ENCODE measurements at places on chromosomes 2 and 18.

- no peak for DNase-seq
These were observed 212.6 kb downstream of the TNS1 start for GRCh38 chr2:217790195-217790594.

- DNase-seq: no peak
These were observed 188.7 kb upstream of the TWIST2 start for GRCh38 chr2:238659231-238659630.

DNA sequence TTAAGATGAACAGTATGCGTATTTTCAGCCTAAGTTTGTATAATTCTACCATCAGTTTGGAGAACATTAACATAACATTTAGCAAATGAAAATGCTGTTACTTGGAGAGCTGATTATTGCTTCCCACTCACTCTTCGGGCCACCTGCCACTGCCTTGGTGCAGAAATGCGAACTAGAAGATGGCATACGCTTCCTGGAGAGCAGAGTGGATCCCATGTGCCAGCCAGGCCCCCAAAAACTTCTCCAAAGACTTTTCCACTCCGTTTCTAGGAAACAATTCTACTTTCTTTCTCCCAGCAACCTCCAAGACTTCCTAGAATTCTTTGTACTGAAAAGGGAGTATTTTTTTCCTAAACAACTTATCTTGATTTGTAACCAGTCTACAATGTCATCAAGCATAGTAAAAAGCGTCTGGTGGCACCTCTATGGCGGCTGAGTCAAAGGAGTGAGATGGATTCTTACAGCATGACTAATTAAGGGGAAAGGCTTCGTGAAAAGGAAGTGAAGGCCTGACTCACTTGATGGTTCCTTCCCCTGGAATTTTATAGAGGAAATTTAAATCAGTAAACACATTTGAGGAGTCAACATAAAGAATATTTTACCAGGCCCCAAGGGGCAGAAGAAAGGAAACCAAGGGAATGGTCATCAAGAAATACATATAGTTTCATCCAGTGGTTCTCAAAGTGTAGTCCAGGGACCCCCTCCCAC is 36.6 kb downstream of the FEZ2 start:
- no peak for DNase-seq

DNA sequence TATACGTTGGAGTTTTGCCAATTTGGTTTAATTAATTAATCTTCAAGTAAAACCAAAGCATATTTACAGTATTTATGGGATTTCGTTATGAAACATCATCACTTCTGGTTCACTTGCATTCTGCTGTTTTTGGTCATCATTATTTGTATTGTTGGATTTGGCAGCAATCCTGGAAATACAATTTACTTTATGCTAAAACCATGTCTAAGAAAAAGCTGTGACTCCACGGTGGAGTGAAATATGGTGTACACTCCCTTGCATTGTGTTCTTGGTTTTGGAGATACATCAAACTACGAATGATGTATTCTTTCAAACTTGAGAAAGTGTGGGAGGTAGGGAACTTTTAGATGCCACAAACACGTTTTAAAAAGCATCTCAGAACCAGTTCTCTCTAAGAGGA is 106.4 kb downstream of the CTAGE1 start:
- DNase-seq: no peak

DNA sequence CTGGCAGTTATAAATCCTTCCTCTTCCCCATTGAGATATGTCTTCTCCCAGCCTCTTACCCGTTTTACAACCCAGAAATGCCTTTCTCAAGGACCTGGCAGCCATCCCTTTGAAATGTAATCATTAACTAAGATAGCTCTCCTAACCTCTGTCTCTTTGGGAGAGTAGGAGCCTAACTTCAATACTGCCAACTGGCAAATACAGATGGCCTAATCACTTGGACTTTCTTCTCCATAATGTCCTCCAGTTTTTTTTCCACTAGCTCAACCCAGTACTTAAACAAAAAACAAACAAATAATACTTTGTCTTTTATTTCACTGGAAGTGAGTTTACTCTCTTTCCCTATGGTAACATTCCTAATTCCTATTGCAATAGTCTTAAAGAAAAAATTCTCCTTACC is 1391.1 kb downstream of the SUCLG1 start:
- no peak for DNase-seq

GRCh38 chr18:79309614-79310358 is 85.9 kb upstream of the NFATC1 start:
- no peak for DNase-seq

DNA sequence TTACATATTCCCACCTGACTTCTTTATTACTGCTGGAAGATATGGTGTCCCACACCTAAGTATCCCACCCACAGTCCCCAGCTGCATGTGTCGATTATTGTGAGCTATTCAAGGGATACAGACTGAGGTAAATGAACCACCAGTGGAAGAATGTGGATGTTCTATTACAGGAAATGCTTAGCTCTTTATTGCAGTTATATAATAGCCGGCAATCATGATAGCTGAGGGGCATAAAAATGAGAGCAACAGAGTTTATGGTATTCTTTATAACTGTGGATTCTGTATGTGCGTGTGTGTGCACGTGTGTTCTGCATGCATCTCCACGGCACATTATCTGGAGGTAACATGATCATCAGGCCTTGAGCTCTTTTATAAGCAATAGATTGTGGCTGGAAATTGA is 198.9 kb downstream of the NEDD4L start:
- no peak for DNase-seq

GRCh38 chr2:7634409-7634808 is 717.2 kb downstream of the RNF144A start:
- DNase-seq: no peak

GRCh38 chr2:241363426-241363825 is 7.3 kb downstream of the FARP2 start:
- DNase-seq: no peak

DNA sequence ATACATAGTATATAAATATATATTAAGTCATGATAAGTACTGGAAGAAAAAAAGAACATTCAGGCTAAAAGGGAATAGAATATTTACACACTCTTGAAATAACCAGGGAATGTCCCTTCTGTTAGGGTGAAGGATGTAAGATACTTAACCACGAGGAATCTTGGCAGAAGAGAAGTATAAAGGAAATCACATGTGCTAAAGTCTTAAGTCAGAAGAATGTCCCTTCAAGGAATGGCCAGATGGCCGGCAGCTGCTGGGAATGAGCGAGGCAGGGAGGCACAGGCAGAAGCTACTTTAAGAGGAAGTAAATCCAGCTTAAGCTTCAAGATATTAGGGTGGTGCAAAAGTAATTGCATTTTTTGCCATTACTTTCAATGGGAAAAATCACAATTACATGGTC is 5.5 kb downstream of the CCDC102B start:
- no peak for DNase-seq

DNA sequence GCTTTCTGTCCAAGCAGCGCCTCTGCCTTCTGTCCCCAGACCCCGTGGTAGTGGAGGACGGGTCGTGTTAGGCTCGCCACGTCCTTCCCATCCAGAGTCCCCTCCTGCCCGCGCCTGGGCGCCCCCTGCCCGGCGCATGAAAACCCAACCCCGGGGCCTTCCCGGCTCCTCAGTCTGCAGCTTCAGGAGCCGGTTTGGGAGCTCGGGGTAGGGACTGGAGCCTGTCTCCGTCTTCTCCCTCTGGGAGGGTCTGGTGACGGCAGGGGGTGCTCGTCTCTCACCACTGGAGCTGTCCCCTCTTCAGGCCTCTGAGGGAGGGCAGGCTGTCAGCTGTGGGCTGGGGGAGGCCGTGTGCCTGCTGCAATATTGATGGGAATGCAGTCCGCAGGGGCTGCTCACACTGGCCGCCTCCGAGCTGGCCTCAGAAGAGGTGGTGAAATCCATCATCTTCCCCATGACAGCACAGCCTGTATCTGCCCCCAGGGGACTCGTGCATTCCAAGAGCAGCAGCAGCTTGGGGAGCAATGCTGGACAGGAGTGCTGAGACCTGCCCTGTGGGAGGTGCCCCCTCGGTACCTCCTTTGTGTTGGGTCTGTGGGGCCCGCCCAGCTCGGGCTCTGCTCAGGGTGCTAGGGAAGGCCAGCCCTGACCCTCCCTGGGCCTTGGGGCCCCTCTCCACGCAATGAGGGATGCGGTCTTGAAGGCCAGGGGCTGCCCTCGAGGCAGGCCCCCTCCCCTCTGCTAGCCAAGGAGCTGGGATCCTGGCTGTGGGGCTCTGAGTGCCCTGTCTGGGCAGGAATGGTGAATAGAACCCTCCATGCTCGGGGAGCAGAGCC is 17.8 kb upstream of the KLHL30 start:
- no peak for DNase-seq

GRCh38 chr2:100260712-100261620 is 61.3 kb downstream of the LONRF2 start:
- no peak for DNase-seq

DNA sequence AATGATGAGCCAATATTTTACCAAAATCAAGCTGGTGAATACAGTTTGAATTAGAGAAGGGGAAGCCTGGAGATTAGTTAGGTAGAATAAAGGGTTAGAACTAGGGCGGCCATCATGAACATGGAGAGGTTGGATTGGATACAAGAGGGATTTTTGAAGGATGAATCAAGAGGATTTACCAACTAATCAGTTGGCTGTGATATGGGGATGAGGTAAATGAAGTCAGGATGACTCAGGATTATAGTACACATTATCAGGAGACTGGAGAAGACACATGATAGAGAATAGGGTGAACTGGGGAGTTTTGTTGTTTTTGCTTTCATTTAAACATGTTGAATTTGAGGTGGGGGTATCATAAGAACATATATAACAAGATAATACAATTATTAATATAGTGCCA is 73.8 kb upstream of the PROKR1 start:
- no peak for DNase-seq

DNA sequence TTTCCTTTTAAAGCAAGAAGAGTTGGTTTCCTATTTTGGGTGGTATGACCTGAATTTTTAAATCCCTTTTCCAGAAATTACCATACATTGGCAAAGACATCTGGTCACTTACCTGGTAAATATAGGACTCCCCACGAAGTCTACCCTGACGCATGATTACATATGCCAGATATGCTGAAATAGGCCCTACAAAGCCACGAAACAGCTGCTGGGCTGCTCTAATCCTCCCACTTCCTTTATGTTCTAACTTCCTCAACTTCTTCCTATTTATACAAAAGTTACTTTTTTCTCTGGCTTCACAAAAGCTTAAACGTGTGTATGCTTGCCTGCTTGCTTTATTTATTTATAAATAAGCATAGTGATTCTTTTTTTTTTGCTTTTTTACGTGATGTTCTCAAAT is 186.0 kb upstream of the EPHA4 start:
- no peak for DNase-seq

DNA sequence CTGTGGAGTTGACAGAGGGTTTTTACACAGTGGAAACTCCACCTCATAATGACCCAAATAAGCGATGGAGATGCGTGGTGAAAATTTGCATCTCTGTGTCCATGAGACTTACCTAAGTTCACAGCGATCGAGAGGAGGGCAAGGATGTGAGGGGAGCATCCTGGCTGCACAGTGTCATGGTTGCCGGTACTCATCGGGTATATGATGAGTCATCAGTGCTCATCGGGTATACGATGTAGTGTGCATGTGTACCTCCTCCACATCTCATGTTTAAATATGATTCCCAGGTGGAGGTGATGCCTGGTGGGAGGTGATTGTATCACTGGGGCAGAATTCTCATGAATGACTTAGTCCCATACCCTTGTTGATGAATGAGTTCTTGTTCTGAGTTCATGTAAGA is 233.5 kb downstream of the MYT1L start:
- DNase-seq: no peak

GRCh38 chr2:182375862-182376261 is 51.0 kb downstream of the PDE1A start:
- no peak for DNase-seq

GRCh38 chr2:164523009-164523408 is 98.3 kb downstream of the GRB14 start:
- no peak for DNase-seq

- no peak for DNase-seq
These were observed 2.5 kb upstream of the GBX2 start for GRCh38 chr2:236170590-236171165.

DNA sequence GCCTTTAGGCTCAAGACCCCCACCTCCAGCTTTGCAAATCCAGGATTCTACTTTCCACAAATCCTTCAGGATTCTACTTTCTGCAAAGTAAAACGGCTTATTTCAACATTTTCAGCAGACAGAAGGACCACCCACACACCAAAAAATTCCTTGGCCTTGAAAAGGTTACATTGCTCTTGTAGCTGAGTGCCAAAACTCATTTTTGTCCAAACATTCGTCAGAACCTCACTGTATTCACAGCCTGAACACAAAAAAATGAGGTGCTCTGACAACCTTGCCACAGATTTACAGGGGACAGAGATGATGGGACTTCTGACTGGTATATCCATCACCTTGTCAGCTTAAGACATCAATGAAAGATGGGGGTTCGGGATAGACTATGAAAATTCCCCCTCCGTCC is 63.0 kb upstream of the COX7A2L start:
- DNase-seq: no peak

- no peak for DNase-seq
These were observed 41.2 kb downstream of the KYNU start for GRCh38 chr2:142918624-142919023.

DNA sequence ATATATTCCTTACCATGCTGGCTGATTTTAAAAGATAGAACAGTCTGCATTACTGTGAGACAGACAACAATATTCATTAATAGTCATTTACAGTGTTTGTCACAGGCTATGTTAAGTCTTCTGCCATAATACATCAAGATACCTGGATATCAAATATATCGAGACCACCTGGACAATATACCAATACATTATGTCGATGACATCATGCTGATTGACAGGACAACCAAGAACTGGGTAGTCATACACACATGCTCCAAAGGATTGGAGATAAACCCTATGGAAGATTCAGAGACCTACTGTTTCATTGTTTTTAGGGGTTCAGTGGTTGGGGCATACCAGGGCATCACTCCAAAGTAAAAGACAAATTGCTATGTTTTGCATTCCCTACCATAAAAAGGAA is 26.5 kb upstream of the SMCHD1 start:
- no peak for DNase-seq

DNA sequence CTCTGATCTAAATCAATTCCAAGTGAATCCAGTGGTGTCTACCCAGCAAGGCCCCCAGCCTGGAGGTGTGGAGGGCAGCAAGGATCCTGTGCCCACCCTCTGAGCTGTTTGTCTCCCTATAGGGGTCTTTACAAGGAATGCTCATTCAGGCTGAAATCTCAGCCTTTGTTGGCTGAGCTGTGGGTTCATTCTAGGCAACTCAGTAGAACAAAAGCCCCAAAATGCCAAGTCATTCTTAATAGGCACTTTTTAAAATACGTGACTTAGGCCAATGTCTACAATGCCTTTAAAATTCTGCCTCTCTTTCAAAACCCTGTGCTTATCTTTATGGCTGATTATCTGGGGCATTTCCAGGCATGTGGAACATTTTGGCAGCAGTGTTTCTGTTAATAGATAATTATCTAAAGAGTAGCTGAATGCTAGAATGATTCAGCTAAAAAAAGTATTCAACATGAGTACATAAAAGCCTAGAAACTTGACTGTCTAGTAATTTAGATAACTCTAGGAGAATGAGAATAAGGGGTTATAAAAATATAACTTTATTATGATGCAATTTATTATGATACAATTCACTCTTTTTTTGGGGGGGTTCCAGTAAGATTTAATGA is 7.4 kb downstream of the UGT1A6 start:
- DNase-seq: no peak
